ENCODE measurements at places on chromosomes 2 and 18.
A peak's percentile ranks its signal among the peaks of the same experiment; 100 is the strongest.

- no peaks in the 10 kb centered on the region for H3K36me3 ChIP-seq
- H3K4me3 ChIP-seq: no peak overlapping the region
- DNase-seq: no peak
- H3K27ac ChIP-seq: no peak overlapping the region
Measured at GRCh38 chr18:44411262-44411905, 269.3 kb upstream of the SETBP1 start.

DNA sequence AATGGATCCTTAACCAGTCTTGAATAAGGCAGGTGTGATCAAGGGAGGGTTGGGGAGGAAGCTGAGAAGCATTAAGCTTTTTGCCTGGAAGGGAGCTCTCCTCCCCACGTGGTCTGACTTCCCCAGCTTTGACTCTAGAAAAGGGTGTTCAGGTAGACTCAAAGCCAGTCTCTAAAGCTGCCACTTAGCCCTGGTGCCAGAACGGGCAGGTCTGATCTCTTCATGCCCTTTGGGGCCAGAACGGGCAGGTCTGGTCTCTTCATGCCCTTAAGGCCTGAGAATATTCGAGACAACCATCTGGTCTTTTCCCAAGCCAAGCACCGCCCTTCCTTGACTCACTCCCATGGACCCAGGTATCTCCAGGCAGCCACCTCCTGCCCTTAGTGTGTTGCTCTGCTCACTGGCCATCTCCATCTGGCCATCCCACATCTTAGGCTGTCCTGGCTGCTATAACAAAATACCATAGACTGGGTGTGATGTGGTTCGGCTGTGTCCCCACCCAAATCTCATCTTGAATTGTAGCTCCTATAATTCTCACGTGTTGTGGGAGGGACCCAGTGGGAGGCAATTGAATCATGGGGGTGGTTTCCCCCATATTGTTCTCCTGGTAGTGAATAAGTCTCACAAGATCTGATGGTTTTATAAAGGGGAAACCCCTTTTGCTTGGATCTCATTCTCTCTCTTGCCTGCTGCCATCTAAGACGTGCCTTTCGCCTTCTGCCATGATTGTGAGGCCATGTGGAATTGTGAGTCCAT is 59.4 kb downstream of the SNORC start:
- H3K27me3 ChIP-seq: peaks cover 80% of the 10 kb centered on the region
- peaks cover 8% of the 10 kb centered on the region for H3K4me1 ChIP-seq
- H3K4me3 ChIP-seq: peak overlapping the region; percentile 85
- H3K36me3 ChIP-seq: no peaks in the 10 kb centered on the region
- H3K27ac ChIP-seq: no peak overlapping the region

- DNase-seq: no peak
- no peaks in the 10 kb centered on the region for H3K4me1 ChIP-seq
Measured at GRCh38 chr2:40740419-40740818, 288.5 kb upstream of the SLC8A1 start.

GRCh38 chr18:49931179-49931578 is 117.8 kb upstream of the ACAA2 start:
- peaks cover 55% of the 10 kb centered on the region for H3K27me3 ChIP-seq
- H3K4me1 ChIP-seq: peaks cover 1% of the 10 kb centered on the region
- no peaks in the 10 kb centered on the region for H3K36me3 ChIP-seq
- no peak overlapping the region for H3K27ac ChIP-seq
- no peak for DNase-seq
- no peak overlapping the region for H3K4me3 ChIP-seq

- DNase-seq: peak; percentile 84
- no peaks in the 10 kb centered on the region for H3K27me3 ChIP-seq
- peaks cover 8% of the 10 kb centered on the region for H3K4me1 ChIP-seq
- no peak overlapping the region for H3K27ac ChIP-seq
- peak overlapping the region; percentile 13 for H3K4me3 ChIP-seq
Measured at GRCh38 chr2:152635635-152636298, 81.5 kb downstream of the PRPF40A start.

GRCh38 chr2:225171350-225171749 is 129.1 kb upstream of the DOCK10 start:
- H3K36me3 ChIP-seq: no peaks in the 10 kb centered on the region
- no peak overlapping the region for H3K27ac ChIP-seq
- DNase-seq: no peak
- no peaks in the 10 kb centered on the region for H3K27me3 ChIP-seq
- H3K4me1 ChIP-seq: no peaks in the 10 kb centered on the region
- no peak overlapping the region for H3K4me3 ChIP-seq

DNA sequence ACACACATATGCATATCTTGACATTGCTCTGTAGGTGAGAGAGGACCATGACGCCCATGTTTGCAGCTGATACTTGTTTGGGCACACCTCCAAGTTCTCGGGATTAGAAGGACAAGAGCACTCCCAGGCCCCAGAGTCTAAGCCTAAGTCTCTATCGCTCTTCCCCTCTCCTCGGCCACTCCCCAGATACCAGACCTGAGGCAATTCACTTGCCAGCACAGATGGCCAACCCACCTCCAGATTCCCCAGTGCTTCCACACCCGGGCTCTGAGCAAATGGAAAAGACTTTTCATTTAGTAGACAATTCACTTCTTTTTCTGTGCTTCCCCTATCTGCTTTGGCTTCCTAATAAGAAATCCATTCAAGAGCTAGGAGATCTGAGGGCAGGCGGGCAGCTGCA is 32.9 kb downstream of the EHD3 start:
- peaks cover 9% of the 10 kb centered on the region for H3K36me3 ChIP-seq
- DNase-seq: no peak
- no peak overlapping the region for H3K27ac ChIP-seq
- no peaks in the 10 kb centered on the region for H3K27me3 ChIP-seq
- no peak overlapping the region for H3K4me3 ChIP-seq

GRCh38 chr18:9386879-9387278 is 52.3 kb downstream of the TWSG1 start:
- no peak for DNase-seq
- H3K4me1 ChIP-seq: peaks cover 7% of the 10 kb centered on the region
- H3K27ac ChIP-seq: no peak overlapping the region
- no peaks in the 10 kb centered on the region for H3K27me3 ChIP-seq

DNA sequence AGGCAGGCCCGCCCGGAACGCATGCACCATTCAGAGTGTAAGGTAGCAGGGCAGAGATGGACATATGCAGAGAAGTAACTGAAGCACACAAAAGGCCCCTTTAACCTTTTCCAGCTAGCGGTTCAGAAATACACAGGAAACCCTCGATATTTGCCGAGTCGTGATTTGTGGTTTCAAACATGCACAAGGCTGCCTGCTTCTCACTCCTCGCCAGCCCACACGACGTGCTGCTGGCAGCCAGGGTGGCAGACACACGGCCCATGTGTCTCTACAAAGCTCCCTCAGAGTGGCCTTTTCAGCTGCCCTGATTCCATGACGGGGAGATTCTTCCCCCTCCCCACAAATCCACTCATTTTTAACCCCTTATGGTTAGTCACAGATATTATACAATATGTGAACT is 23.6 kb downstream of the ZBTB7C start:
- peaks cover 11% of the 10 kb centered on the region for H3K4me1 ChIP-seq
- no peaks in the 10 kb centered on the region for H3K27me3 ChIP-seq
- H3K4me3 ChIP-seq: no peak overlapping the region
- no peak for DNase-seq
- H3K36me3 ChIP-seq: no peaks in the 10 kb centered on the region

DNA sequence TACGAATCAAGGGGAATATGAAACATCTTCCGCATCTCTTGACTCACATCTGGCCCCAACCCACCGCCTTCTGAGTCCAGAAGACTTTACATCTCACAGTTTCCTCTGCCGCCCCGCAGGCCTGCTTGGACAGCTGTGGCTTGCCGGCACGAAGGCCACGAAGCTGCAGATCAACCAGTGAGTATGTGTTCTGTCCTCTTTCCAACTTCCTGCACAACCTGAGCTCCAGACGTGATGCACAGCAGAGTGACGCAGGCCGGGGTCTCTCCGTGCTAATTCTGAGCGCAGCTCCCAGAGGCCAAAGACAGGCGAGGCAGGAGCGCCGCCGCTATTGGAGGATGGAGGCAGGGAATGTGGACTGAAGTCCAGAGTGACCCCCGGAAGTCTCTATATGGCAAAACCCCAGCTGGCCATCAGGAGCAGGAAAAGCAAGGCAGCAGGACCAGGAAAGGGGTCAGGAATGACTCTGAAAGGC is 93.5 kb downstream of the ZCCHC2 start:
- H3K4me3 ChIP-seq: no peak overlapping the region
- no peaks in the 10 kb centered on the region for H3K36me3 ChIP-seq
- H3K4me1 ChIP-seq: peaks cover 3% of the 10 kb centered on the region
- peak overlapping the region; percentile 71 for H3K27ac ChIP-seq
- H3K27me3 ChIP-seq: no peaks in the 10 kb centered on the region

- no peaks in the 10 kb centered on the region for H3K27me3 ChIP-seq
- DNase-seq: no peak
- no peak overlapping the region for H3K27ac ChIP-seq
- H3K36me3 ChIP-seq: no peaks in the 10 kb centered on the region
Measured at GRCh38 chr2:75592030-75592429, 31.3 kb upstream of the EVA1A start.

GRCh38 chr2:99621106-99621505 is 131.3 kb upstream of the REV1 start:
- no peaks in the 10 kb centered on the region for H3K27me3 ChIP-seq
- H3K36me3 ChIP-seq: no peaks in the 10 kb centered on the region
- DNase-seq: no peak
- H3K27ac ChIP-seq: no peak overlapping the region

DNA sequence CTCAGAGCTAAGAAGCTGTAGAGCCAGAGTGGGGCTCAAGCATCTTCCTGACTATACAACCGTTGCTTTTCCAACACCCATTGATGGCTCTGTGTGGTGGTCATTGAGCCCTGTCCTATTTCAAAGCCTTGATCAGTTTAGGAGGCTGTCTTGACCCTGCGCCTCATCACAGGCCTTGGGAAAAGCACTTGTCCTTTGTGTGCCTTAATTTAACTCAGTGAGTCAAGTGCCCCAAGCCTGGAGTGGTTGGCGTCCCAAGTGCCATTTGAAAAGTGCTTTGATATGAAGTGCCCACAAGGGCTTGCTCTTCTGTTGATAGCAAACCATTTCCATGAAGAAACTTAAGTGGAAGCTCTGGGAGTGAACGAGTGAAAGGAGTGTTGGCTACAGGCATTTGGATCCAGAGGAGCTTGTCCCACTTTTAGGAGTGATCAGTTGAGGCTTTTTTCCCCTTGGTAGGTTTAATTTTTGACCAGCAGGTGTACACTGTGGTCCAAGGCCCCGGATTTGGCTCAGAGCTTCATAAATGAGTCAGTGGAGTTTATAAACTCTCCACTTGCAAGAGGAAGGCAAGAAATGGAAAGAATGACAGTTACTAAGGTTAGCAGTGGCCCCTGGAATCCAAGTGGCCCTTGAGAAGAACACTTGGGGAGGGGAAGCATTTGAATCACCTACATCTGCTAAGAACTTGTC is 50.3 kb downstream of the ACTR2 start:
- H3K4me3 ChIP-seq: no peak overlapping the region
- DNase-seq: no peak
- H3K27ac ChIP-seq: no peak overlapping the region

GRCh38 chr2:55000341-55000740 is 49.9 kb downstream of the RTN4 start:
- H3K27me3 ChIP-seq: no peaks in the 10 kb centered on the region
- H3K27ac ChIP-seq: no peak overlapping the region
- peaks cover 35% of the 10 kb centered on the region for H3K4me1 ChIP-seq
- H3K4me3 ChIP-seq: no peak overlapping the region
- DNase-seq: no peak

DNA sequence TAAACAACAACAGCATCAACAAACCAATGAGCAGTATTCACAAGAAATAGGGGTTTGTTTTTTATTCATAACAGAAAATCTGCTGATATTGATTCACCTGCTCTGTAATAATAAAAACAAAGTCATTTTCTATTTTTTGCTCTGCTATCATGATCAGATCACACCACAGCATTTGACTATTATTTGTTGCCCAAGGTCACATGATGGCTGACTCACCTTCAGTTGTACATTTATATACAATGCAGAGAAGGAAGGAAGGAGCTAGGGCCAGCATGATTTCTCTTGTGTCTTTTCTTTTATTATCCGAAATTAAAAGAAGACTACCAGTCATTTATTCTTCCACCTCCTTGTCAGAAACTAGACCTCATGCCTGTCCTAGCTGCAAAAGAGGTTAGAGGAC is 1427.7 kb upstream of the CELF4 start:
- no peaks in the 10 kb centered on the region for H3K4me1 ChIP-seq
- H3K36me3 ChIP-seq: no peaks in the 10 kb centered on the region
- no peak overlapping the region for H3K27ac ChIP-seq
- H3K4me3 ChIP-seq: no peak overlapping the region
- no peaks in the 10 kb centered on the region for H3K27me3 ChIP-seq

- no peaks in the 10 kb centered on the region for H3K27me3 ChIP-seq
- no peak overlapping the region for H3K4me3 ChIP-seq
- peaks cover 3% of the 10 kb centered on the region for H3K4me1 ChIP-seq
- H3K27ac ChIP-seq: no peak overlapping the region
- H3K36me3 ChIP-seq: no peaks in the 10 kb centered on the region
Measured at GRCh38 chr2:61924895-61925663, 19.6 kb downstream of the COMMD1 start.

DNA sequence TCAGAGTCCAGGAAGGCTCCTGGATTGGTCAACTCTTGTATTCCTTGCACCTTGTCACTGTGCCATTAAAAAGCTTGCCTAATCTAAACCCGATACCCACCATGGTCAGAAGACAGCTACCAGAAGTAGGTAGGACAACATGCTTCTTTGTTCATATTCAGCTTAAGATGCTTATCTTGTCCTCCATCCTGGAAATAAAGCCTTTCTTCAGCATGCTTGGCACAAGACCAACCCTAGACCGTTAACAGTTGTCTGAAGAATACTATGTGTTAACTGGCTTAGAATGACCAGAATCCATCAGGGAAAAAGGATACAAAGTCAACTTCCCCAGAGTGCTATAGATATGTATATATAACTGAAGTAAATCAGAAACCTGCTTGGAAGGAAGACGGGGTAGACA is 193.9 kb downstream of the ZRANB3 start:
- no peak for DNase-seq
- H3K4me1 ChIP-seq: no peaks in the 10 kb centered on the region
- H3K4me3 ChIP-seq: no peak overlapping the region

- H3K27ac ChIP-seq: peak overlapping the region; percentile 7
- H3K27me3 ChIP-seq: no peaks in the 10 kb centered on the region
- DNase-seq: no peak
- no peak overlapping the region for H3K4me3 ChIP-seq
- no peaks in the 10 kb centered on the region for H3K4me1 ChIP-seq
- H3K36me3 ChIP-seq: peaks cover 27% of the 10 kb centered on the region
Measured at GRCh38 chr2:203412546-203413331, 84.5 kb downstream of the ABI2 start.

- peak overlapping the region; percentile 23 for H3K27ac ChIP-seq
- no peaks in the 10 kb centered on the region for H3K36me3 ChIP-seq
- H3K27me3 ChIP-seq: no peaks in the 10 kb centered on the region
- no peak for DNase-seq
- H3K4me3 ChIP-seq: no peak overlapping the region
Measured at GRCh38 chr2:190759749-190760213, 110.9 kb downstream of the NAB1 start.

DNA sequence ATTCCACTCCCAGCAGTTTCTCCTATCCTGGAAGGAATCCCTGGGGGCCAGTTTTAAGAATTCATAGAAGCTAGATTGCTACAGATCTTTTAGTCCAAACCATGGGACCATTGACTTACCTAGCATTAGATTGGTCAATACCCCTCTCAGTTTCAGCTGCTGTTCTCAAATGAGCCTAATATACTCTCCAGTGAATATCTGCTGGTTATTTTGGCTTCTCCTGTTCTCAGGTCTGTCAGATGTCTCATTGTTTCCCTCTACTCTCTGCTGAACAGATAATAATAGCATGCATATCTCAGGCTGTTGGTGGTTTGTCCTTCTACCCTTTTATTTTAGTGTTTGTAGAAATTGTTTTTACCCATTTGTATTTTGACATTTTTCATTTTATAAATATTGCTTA is 99.5 kb downstream of the FHOD3 start:
- no peak overlapping the region for H3K27ac ChIP-seq
- no peaks in the 10 kb centered on the region for H3K27me3 ChIP-seq
- peaks cover 21% of the 10 kb centered on the region for H3K36me3 ChIP-seq
- no peak overlapping the region for H3K4me3 ChIP-seq

All from neural crest cell (in vitro differentiated cells).